ENCODE measurements at places on chromosomes 2 and 18. TPM values are rescaled to one million over a fixed set of nuclear protein-coding genes. Genes with fewer than 3 reads are reported as not detected.

The NYAP2 gene
- total RNA-seq, result 7.9 TPM

DNA sequence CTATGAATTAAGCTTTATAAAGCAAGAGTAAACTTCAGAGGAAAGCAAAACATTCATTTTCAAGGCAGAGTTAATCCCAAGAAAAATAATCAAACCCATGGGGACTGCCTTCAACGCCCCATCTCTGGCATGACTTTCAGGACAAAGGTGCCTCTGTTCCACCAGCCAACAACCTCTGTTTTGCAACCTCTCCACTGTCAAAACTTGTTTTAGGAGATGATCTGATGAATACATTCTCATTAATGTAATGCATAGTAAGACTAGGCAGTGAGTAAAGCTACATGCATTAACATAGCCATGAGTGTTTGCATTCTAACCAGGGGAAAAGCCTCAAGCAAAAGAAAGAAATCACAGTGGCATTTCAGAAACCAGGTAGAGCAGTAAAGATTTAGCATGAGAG lies 357.0 kb downstream of the FBXO15 start:
- ATAC-seq, result peak; percentile 65

The ALPI gene
- total RNA-seq, result not detected

GRCh38 chr18:79515944-79516351 lies 120.2 kb downstream of the NFATC1 start:
- no peak for ATAC-seq

The GKN2 gene
- total RNA-seq, result not detected

The TMEM169 gene
- total RNA-seq, result 67.8 TPM

DNA sequence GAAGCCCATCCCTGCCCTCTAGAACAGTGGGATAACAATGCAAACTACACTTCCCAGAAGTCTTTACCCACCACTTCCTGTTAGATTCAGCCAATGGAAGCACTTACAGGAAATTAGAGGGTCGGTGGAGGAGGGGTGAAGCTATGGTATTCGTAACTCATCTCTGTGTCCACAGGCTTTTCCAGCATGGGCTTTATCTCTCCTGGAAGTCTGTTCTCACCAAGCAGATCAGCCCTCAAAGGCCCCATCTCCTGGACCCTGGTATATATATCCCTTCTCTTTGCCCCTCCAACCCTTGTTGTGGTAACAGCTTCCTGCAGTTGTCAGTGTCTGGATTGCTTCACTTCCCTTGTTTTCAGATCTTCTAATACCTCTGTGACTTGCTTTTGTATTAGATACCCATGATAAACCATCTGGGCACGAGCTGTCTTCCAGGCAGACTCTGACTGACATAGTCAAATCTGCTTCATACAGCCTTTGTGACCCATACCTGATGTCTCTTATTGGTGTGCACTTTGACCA lies 475.0 kb upstream of the POU3F3 start:
- ATAC-seq, result peak; percentile 100

- ATAC-seq, result no peak
Measured at GRCh38 chr18:48646976-48647375, 108.1 kb downstream of the CTIF start.

DNA sequence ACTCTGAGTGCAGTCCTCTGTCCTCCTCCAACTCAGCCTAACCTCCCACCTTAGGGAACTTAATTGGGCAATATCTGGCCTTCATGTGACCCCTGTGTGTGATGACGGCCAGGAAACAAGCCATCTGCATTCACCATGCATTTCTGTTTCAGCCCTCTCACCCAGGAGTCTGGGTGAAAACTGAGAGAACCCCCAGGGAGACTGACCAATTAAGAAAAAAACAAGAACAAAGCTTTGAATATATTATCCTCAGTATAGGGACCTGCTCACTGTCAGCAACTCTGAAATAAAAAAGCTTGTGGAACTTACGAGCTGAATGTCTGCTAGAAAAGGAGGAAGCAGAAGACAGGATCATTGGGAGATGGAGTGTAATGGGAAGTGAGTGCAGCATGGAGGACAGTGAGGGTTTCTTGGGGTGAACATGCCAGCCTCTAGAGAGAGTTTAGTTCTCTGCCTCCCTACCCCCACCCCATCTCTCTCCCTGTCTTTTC lies 9.5 kb downstream of the MAPRE2 start:
- peak; percentile 65 for ATAC-seq

GRCh38 chr2:189570570-189571031 lies 10.0 kb downstream of the SLC40A1 start:
- ATAC-seq, result no peak

All from motor neuron (in vitro differentiated cells).